ENCODE measurements at places on chromosomes 2 and 18. TPM values are rescaled to one million over a fixed set of nuclear protein-coding genes. Genes with fewer than 3 reads are reported as not detected.

The CCDC68 gene
- 0.14 TPM for total RNA-seq

The FTCDNL1 gene
- total RNA-seq: 0.64 TPM

The TLX2 gene
- total RNA-seq: 0.19 TPM

The CCDC121 gene
- 0.92 TPM for total RNA-seq

GRCh38 chr18:34048423-34048822 is 176.3 kb downstream of the NOL4 start:
- DNase-seq: no peak

DNA sequence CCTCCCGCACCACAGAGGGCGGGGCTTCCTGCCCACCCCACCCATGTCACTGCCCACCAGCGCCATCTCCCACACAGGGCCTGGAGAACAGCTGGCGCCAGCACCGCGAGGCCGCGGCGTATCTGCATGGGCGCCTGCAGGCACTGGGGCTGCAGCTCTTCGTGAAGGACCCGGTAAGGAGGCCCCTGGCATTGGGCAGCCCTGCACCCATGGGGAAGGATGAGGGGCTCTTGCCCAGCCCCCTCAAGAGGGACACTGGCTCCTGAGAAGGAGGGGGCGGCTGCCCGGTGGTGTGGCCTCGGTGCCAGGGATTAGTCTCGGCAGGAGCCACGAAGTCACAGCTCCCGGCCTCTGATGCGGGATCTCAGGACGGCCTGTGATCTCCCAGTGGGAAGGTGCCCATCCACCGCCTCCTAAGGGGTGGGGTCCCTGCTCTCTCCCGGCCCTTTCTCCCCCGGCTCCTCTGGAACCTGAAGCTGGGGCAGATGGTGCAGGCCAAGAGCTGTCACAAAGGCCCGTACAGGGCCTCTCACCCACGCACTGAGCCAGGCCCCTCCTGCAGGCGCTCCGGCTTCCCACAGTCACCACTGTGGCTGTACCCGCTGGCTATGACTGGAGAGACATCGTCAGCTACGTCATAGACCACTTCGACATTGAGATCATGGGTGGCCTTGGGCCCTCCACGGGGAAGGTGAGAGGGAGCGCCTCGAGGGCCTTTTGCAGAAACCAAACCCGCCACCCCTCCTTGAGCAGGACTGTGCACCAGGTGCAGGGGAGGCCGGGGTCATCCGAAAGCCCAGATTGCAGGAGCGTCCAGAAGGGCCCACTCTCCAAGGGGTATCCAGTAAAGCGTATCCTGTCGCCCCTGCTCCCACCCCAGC is 9.1 kb downstream of the AGXT start:
- DNase-seq: no peak

GRCh38 chr2:144379851-144380311 is 140.0 kb downstream of the ZEB2 start:
- no peak for DNase-seq

DNA sequence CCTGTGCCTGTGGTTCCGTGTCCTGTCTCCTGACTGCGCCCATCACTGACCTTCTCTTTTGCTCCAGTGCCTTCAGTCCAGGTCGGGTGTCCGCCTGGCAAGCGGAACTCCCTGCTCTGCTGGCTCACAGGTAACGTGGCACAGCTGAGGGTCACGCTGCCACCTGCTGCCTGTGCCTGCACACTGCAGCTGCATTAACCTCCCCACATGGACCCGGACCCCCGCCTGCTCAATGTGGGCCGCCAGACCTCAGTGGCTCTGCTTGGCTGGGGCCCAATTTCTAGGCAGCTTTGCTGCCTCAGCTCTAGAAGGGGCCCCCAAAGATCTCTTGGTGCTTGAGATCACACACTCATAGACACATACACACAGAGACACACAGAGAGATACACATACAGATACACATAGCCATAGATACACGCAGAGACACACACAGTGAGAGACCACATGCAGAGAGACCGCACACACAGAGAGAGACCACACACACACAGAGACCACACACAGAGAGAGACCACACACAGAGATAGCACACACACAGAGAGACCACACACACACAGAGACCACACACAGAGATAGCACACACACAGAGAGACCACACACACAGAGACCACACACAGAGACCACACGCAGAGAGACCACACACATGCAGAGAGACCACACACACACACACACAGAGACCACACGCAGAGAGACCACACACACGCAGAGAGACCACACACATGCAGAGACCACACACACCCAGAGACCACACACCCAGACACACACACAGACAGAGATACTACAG is 14.9 kb upstream of the CNNM3 start:
- DNase-seq: peak; percentile 27

DNA sequence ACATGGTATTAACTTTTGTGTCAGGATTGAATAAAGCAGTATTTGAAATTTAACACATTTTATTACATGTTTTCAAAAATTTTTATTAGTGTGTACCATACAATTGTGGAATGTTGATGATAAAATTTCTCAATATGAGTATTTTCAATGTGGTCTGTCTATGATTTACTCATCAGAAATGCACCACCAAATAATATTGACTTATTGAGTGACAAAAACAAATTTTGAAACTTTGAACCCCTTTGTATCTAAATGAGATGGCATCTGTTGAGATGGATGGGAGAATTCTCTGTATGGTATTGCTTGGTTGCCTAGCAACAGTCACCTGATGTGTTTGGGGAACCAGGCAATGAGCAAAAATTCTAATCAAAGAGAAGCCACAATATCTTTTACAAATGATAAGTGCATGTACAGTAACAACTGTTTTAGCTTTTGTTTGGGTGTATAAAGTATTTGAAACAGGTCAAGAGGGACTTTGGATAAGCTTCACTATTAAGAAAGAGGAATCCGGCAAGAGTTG is 400.1 kb downstream of the CCDC85A start:
- DNase-seq: no peak

DNA sequence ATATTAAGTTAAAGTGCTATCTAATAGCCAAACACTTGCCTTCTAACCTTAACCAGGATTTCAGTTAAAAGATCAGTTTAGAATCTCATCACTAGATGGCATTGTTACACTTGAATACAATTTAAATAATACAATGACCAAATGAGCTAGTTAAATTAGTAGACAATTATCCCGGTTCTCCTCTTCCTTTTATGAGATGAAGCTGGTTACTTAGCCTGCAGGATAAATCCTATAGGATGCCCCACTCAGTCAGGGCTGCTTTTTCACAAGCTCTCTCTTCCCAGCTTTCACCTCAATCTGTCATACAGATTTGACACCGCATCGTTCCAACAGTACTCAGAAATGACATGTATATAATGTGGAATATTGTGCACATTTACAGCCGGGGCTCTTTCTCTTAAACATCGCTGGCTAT is 678.8 kb downstream of the KCNJ3 start:
- peak; percentile 16 for DNase-seq

- DNase-seq: no peak
These were observed 12.2 kb downstream of the PTPRM start for GRCh38 chr18:7579176-7579917.

Measured in HFFc6 (cell line).